ENCODE measurements at places on chromosomes 1 and 21.
A peak's percentile ranks its signal among the peaks of the same experiment; 100 is the strongest.

GRCh38 chr1:109535971-109536491, 3.6 kb upstream of the GPR61 start:
- DNase-seq, result no peak

GRCh38 chr1:202501281-202501680, 152.8 kb downstream of the PPP1R12B start:
- DNase-seq, result peak; percentile 47

DNA sequence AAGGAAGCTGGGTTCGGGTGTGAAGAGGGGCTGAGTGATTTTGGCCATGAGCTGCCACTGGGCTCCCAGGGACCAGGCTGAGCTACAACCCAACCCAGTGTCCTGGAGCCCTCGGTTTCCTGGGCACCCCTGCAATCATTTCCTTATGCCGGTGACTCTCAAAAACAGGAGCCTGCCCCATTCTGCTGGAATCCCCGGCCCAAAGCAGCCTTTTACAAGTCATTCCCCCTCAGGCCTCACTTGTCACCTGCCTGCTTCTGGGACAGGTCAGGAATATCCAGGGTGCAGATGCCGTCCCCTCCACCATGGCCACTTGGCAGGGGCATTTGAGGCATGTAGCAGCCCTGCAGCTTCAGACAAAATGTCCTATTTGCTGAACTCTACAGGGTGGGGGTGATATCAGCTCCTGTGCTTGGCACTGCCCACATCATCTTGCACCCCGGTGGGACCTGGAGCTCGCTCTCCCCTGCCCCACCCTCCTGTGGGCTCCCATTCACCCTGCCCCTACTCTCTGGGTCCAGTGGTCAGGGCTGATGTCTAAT, 30.0 kb downstream of the CDK18 start:
- DNase-seq, result no peak

DNA sequence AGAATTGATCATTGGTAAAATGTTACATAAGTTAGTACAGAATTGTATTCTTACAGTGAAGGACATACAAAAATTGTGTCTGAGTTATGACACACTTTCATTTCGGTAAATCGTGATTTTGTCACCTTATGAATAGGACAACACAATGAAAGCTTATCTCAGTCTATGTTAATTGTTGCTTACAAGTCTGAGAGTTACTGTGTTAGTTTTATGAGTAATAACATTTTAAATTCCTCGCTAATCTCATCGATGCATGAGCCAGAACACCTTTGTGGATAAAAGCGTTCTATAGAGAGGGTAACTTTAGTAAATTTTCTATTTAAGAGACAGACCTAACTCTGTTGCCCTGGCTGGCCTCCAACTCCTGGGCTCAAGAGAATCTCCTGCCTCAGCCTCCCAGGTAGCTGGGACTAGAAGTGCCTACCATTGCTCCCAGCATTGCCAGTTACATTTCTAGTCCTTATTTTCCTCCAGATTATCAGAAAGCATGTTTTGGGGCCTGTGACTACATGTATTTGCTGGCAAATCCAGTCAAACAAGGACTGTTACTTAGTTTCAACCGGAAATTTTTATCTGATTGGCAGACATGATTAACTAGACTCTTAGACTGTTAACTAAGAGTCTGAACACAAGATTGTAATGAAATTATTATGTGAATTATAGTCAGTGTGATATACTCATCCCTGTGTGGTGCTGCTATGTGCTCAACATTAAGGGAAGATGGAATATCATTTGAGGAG, 3.0 kb downstream of the PRRC2C start:
- DNase-seq, result no peak

- DNase-seq, result no peak
These were observed 392.1 kb downstream of the KIF26B start for GRCh38 chr1:245546875-245547274.

- DNase-seq, result peak; percentile 74
These were observed 69.2 kb upstream of the KIF26B start for GRCh38 chr1:245085508-245086095.

- DNase-seq, result peak; percentile 94
These were observed 136.1 kb upstream of the HOOK1 start for GRCh38 chr1:59678493-59679228.

- DNase-seq, result peak; percentile 83
These were observed 458 bp downstream of the CRABP2 start for GRCh38 chr1:156704930-156705320.

DNA sequence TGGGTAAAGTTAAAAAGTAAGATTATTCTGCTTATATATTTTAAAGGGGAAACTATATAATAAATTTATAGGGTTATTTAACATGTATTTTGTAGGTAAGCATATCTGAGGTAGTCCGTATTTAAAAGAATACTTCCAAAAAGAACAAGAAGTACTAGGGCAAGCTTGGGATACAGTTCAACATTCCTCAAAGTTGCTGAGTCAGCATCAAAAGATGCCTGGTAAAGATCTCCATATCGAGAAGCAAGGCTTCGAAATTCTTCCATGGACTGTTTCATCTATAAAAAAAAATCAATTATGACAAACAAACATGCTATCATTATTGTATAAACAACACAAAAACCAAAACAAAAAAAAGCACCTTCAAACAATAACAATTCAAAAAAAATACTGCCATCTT, 67.7 kb downstream of the INTS7 start:
- no peak for DNase-seq

DNA sequence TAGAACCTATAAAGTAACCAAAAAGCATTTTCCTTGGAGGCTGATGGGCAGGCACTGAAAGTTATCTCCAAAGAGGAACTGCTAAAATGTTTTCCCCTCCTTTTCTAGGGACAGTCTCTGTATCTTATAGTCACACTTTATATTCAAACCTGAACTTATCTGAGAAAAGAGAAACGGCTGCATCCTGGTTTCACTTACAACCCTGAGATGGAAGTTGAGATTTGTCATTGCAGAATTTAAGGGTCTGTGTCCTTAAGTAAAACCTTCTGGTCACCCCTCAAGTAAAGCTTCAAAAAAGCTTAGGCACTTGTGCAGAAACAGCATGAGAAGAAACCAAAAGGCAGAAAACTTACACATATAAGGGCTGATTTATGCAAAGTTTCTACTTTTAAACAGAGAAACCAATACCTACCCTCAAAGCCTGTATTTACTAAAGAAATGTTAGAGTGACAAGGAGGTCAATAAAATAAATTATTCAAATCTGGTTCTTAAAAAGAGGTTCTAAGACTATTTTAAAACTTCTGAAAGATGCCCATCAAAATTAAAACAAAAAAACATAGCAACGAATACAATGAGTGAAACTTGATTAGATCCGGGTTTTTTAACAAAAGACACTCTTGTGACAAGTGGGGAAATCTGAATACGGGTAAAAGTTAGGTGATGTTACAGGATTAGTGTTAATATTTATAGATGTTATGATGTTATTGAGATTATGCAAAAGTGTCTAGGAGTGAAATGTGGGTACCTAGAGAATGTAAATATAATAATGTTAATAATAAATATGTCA, 9.9 kb downstream of the CD58 start:
- no peak for DNase-seq

DNA sequence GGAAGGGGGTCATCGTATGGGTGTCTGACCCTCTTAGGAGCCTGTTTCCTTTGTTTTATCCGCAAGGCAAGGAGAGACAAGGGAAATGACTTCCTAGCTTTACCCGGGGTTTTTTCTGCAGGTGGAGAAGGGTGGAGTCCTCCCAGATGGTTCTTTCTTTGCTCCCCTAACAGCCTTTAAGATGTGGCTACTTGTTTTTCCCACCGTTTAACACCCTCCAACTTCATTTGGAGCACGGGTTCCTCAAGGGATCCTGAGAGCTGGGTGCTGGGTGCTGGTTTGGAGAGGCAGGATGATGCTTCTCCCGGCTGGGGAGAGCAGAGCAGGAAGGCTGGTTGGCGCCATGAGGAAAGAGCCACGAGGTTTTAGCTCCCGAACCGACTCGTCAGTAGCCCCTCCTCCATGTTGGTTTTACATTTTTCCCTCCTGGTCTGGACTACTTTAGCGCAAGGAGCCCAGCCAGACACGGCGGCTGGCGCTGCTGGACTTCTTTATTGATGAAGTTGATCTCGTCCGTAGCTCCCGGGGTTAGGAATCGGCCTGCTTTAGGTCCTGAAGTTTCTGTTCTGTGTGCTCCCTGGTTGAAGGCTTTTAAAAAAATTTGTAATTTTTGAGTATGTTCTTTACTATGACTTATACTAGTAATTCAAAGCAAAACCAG, 1.4 kb downstream of the UCK2 start:
- peak; percentile 91 for DNase-seq

DNA sequence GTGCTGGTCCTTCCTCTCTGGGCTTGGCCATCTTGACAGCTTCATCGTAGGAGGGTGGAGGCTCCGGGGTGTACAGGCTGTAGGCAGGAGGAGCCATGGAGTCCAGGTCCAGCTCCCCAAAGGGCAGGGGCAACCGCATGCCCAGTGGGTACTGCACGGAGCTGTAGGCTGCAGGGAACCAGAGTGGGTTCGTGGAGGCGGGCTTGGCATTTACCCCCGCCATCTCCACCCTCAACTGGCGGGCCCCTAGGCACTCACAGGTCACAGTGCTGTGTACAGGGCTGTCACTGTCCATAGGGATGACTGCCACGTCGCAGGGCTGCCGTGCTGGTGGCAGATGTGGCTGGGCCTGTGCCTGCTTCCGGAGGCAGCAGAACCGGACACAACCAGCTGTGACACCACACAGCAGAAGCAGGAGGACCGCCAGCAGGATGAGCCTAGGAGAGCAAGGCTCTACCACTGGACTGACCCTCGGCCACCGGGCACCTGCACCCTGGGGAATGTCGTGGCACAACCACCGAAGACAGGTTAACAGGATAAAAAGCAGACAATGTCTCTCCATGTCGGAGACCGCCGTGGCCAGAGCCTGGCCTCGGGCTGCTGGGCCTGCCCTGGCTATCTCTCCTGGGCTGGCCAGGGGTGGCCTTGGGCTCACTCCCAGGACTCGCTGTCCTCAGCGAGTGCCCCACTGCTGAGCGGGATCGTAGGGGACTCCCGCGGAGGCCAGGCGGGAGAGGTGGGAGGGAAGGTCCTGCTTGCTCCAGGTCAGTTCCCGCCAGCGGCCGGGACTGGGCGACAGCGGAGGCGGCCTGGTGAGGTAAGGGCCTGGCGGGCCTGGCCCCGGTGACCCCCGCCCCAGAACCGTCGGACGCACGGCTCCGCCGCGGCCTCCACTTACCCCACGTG, 831 bp downstream of the TMEM52 start:
- no peak for DNase-seq

DNA sequence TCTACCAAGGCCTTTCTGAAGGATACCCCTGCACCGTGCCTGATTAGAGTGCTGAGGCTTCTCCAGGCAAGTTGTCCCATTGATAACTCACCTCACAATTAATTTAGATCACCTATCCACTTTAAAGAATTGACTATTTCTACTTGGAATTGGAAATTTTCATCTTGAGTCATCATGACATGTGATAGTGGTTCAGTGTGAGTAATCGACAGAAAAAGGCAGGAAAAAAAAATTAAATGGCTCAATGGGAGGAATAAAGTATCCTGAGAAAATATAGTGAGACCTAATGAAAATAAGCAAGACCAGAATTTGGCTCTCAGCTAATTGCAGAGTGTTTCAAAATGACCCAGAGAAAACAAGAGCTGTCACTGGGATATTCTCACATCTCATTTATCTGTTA, 222.4 kb upstream of the C8B start:
- DNase-seq, result no peak

GRCh38 chr1:15257309-15257708, 10.3 kb downstream of the FHAD1 start:
- no peak for DNase-seq

DNA sequence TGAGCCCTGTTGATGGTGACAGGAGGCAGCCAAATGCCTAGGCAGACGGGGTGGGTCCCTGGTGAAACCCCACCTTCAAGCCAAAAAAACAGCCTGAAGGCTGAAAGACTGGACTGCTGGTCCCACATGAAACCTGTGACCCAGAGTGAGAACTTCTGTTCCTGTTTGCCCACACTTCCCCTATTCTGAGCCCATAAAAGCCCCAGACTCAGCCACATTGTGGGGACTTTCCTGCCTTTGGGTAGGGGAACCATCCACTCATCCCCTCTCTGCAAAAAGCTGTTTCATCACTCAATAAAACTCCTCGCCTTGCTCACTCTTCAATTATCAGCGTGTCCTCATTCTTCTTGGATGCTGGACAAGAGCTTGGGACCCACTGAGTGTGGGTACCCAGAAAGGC, 25.2 kb downstream of the HTR6 start:
- no peak for DNase-seq

DNA sequence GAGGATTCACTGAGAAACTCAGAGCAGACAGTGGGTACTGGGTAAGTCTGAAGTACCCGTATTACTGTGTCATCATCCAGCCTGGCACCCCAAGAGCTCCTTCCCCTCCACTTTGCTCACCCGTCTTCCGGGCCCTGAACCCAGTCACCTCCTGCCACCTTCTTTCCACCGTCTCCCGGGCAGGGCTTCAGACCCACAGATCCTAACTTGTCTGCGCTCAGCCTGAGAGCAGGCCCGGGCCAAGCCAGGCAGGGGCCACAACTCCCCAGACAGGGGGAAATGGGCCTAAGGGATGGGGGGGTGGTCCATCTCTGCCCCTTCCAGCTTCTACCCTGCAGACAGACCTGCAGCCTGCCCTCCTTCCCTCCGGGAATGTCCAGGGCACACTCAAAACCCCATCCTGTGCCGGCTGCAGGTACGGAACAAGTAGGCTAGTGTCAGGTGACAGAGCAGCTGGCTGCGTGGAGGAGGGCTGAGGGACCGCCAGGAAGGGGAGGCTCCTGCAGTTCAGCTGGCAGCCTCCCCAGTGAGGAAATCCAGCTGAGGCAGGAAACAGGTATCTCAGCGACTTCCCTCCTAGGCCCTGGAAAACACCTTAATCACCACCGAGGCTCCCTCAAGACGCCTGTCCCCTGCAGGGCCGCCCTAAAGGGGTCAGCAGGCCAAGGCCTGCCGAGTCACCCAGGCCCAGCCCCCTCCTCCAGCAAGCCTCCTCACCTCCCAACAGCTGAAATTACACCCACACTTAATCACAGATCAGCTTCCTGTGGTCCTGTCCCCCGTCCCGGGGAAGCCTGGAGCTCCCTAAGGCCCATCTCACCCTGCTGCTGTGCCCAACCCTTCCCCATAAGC, 3.5 kb downstream of the HSPG2 start:
- DNase-seq, result no peak

- DNase-seq, result peak; percentile 39
These were observed 32.4 kb downstream of the PRMT2 start for GRCh38 chr21:46667741-46668380.

DNA sequence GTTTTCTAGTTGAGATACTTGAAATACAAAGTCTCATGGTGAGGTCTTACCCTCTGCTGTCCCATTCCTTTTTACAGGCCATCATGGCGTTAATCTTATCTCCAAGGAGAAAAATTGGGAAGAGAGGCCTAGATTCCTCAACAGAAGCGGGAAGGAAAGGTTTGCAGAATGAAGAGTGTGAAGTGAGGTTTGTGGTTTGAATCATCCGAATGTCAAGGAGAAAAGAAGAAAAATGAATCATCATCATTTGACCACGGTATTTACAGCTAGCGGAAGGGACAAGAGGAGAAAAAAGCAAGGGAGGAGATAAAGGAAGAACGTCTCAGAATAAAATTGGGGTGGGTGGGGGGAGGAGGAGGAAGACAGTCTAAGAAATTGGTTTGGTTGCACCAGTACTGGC, 935 bp upstream of the COG2 start:
- DNase-seq, result peak; percentile 43

GRCh38 chr1:62912028-62912638, 128.2 kb downstream of the ATG4C start:
- DNase-seq, result peak; percentile 13

GRCh38 chr1:83882906-83883305, 116.0 kb downstream of the TTLL7 start:
- peak; percentile 3 for DNase-seq
